ENCODE measurements at places on chromosomes 5 and 9.

DNA sequence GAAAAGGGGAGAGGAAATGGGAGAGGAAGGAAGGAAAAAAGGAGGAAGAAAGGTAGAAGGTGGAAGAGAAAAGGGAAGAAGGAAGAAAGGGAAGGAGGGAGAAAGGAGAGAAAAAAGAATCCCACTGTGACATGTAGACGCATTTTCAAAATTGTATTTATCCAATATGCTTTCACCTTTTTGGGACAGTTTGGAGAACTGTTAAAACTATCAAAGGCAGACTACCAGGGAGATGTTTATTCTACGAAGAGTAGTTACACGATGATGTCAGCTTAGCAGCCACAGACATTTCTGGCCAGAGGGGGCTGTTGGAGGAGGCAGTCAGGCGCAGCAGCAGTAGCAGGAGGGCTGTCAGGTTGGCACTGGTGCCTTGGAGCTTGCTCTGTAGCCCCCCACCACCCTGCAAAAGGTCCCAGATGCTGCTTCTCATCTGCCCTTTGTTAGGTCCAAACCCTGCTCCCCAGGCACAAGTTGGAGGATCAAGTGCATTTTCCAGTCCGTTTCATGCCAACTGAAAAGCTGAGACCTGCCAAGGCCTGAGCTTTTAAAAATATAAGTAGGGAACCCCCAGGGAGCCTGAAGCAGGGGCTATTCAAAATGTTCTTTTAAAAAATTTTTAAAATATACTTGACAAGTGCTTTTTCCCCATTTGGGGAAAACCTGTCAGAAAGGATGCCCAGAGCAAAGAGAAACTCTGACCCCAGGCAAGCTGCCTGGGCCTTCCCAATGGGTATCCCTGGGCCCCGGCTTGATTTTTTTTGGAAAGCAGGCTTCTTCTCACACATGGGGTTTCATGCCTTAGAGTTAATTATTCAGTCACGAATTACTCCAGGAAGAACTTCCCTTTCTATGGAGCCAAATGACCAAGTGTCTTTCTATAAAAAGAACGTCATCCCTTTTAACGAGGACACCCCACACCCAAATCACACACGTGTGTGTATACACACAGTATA is 203.3 kb downstream of the SLIT3 start:
- peak; percentile 40 for DNase-seq

DNA sequence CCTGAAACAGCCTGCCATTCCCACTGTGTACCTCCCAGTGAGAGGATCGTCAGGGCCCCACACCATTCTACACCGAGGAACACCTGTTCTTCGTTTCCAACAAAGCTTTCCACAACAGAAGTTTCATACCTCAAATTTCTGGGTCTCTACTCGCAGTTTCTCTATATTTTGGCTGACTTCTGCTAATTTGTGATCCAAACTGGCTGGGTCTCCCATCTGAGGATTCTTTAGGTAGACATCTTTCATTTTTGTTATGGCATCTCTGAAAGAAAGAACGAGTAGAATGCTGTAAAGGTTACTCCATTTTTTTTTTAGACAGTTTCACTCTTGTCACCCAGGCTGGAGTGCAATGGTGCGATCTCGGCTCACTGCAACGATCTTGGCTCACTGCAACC is 67.5 kb downstream of the USP20 start:
- no peak for DNase-seq

- DNase-seq, result no peak
Measured at GRCh38 chr9:90555351-90556057, 87.1 kb downstream of the DIRAS2 start.

GRCh38 chr5:151285683-151286082 is 17.9 kb downstream of the SLC36A3 start:
- no peak for DNase-seq

GRCh38 chr9:98791608-98792490 is 4.5 kb downstream of the ANKS6 start:
- DNase-seq, result no peak

GRCh38 chr5:39566891-39567290 is 142.1 kb upstream of the DAB2 start:
- DNase-seq, result peak; percentile 19

DNA sequence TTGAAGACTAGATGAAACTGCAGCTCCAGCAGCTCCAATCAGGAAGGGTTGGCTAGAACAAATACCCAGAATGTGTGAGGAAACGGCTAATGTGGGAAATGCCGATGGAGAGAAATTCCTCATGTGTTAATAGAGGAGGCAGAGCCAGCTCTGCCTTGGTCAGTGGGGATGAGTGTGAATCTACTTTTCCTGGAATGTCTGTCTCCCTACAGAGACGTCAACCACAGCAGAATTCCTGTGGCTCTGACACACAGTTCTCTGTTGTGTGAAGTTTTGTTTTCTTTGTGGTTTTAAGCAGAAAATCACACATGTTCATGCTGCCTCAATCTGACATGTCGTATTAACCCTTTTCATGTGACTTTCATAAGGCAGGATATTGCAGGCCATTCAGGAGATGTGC is 476.6 kb upstream of the WWC1 start:
- peak; percentile 87 for DNase-seq

GRCh38 chr5:26843677-26844076 is 194.7 kb downstream of the CDH9 start:
- no peak for DNase-seq

GRCh38 chr5:111224561-111225345 is 569 bp downstream of the CAMK4 start:
- peak; percentile 6 for DNase-seq

DNA sequence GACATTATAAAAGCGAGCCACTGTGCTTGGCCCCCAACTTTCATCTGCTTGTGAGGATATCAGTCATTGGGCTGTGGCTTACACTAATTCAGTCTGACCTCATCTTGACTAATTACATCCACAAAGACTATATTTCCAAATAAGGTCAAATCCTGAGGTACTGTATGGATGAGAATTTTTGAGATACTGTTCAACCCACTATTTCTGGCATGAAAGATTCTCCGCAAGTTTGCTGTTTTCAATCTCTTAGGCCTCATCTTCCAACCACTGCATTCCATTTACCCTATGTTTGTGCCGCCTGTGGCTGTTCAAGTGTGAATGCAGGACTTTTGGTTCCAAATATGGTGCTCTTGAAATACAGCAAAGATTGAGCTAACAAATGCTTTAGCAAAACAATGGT is 400.9 kb upstream of the SGCD start:
- DNase-seq, result peak; percentile 32

- DNase-seq, result no peak
Measured at GRCh38 chr5:156134216-156134615, 192.7 kb upstream of the SGCD start.

DNA sequence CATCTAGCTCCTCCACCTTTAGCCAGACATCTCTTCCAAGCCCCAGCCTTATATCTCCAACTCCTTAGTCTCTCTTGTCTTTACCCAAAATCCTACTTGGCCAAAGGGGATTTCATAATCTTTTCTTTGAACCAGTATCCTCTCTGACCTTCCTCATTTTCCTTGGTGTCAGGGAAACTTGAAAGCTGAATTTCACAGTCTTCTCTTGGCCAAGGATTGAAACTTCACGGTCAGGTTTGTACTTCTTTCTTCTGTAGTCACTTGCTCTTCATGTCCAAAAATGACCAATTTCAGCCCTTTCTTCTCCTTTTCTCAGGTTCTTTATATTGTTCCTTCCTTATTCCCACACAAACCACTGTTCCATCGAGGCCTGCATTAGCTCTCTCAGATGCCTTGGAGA is 473.7 kb upstream of the KLF4 start:
- no peak for DNase-seq

DNA sequence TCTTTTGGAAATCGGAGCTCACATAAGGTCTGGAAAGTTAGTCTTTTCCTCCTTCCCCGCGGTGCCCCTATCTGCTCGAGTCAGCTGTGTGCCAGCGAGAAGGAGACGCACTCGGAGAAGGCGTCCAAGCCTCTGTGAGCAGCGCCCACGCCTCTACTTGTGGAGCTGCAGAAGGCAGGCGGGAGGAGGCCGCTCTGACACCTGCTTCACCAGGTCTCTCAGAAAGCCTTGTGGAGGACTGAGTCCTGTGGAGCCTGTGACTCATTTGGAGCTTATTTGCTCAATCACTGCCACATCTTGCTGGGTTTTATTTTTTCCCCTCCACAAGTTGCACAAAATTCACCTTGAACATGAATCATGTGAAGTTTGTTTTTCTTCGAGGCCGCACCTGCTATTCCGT is 117.5 kb downstream of the IRX2 start:
- no peak for DNase-seq

GRCh38 chr5:65830856-65831255 is 95.5 kb upstream of the ERBIN start:
- DNase-seq, result peak; percentile 39

GRCh38 chr5:53133020-53133419 is 23.5 kb upstream of the MOCS2 start:
- no peak for DNase-seq

- DNase-seq, result no peak
Measured at GRCh38 chr9:9563817-9564216, 1049.0 kb downstream of the PTPRD start.

- DNase-seq, result no peak
Measured at GRCh38 chr5:124056991-124057723, 545.2 kb downstream of the CSNK1G3 start.

- no peak for DNase-seq
Measured at GRCh38 chr9:127278372-127278771, 13.8 kb downstream of the GARNL3 start.

- DNase-seq, result no peak
Measured at GRCh38 chr9:134329886-134330285, 3.6 kb downstream of the RXRA start.

GRCh38 chr5:139079991-139080610 is 118.1 kb downstream of the SIL1 start:
- no peak for DNase-seq

DNA sequence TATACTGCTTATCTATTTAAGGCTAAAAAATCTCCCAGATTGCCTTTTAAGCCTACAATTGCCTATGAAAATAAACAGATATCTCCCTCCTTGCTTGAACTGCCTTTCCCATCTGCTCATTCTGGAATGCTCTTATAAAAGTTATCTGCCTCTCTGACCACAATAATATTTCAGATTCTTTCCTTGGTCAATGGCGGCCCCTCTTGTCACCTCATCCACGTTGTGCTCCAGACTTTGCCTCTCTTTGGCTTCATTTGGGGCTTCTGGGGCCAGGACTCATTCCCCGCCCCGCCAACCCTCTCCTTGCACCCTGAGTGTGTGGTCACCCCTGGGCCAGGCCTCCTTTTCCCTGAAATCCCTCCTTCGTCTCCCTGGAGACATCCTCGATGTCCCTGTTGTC is 110.0 kb upstream of the RPS23 start:
- peak; percentile 76 for DNase-seq

- no peak for DNase-seq
Measured at GRCh38 chr5:123037104-123037418, 536 bp upstream of the PPIC start.

GRCh38 chr5:113524927-113525326 is 11.4 kb downstream of the YTHDC2 start:
- no peak for DNase-seq

GRCh38 chr5:57684299-57684702 is 201.7 kb upstream of the ACTBL2 start:
- no peak for DNase-seq

- no peak for DNase-seq
Measured at GRCh38 chr9:37775216-37775919, 9.5 kb downstream of the EXOSC3 start.

GRCh38 chr5:76325876-76326491 is 77.1 kb upstream of the IQGAP2 start:
- no peak for DNase-seq

DNA sequence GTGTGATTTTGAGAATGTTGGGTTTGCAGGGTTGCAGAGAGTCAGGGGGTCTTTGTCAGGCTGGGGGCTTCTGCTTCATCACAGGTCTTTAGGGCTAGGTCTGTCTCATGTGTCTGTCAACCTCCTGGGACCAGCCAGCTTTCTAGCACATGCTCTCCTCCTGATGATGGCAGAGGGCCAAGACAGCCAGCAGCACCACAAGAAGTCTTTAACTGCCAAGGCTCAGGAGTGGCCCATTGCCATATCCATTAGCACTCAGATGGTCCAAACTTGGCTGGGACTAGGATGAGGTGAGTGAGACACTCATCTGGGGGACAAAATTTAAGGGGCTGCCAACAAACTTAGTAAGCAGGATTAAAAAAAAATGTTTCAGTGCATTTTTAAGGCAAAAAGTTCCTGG is 384.2 kb upstream of the CDH10 start:
- no peak for DNase-seq

- peak; percentile 50 for DNase-seq
Measured at GRCh38 chr5:72018143-72018803, 89.0 kb upstream of the MAP1B start.

GRCh38 chr5:128241051-128241695 is 157.6 kb downstream of the SLC12A2 start:
- DNase-seq, result peak; percentile 24

- no peak for DNase-seq
Measured at GRCh38 chr5:168822248-168822744, 243.1 kb upstream of the PANK3 start.

GRCh38 chr5:146016764-146017484 is 80.5 kb downstream of the SH3RF2 start:
- no peak for DNase-seq

DNA sequence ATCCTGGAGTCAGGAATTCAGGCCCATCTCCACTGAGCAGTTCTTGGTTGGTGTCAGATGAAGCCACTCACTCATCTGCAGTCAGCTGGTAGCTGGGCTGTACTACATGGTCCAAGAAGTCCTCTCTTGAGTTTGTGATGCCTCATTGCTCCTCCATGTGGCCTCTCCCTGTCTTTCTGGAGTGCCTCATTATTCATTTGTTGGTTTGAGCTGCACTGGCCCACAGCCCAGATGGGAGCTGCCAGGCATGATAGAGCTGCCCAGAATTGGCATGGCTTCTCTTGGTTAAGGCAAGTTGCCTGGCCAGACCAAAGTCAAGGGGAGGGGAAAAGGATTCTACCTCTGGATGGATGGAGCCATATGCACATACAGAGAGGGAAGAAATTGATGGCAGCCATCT is 8.0 kb downstream of the PTCD2 start:
- peak; percentile 29 for DNase-seq

GRCh38 chr5:159456722-159457465 is 126.6 kb upstream of the IL12B start:
- peak; percentile 24 for DNase-seq

GRCh38 chr9:117156144-117156688 is 258.6 kb downstream of the ASTN2 start:
- DNase-seq, result no peak

GRCh38 chr5:136033848-136034247 is 5.1 kb downstream of the TGFBI start:
- peak; percentile 24 for DNase-seq

- DNase-seq, result no peak
Measured at GRCh38 chr9:22337261-22337660, 109.4 kb upstream of the DMRTA1 start.

GRCh38 chr5:58718269-58718978 is 135.5 kb downstream of the RAB3C start:
- no peak for DNase-seq

Data from GM03348 (cell line).